ENCODE measurements at places on chromosomes 13 and 19. TPM values are rescaled to one million over a fixed set of nuclear protein-coding genes. Genes with fewer than 3 reads are reported as not detected.

Gene KLK11
- not detected for total RNA-seq

Gene ZNF575
- total RNA-seq, result 0.72 TPM

Gene ZNF681
- total RNA-seq, result 5.1 TPM

Gene LRRC4B
- 9.5 TPM for total RNA-seq

Gene FGF14
- total RNA-seq, result not detected

Gene HIPK4
- 0.09 TPM for total RNA-seq

Gene GPC6
- 0.07 TPM for total RNA-seq

Gene SDHAF1
- total RNA-seq, result 32.3 TPM

Gene SLC7A10
- total RNA-seq, result not detected

Gene RFX2
- 18.9 TPM for total RNA-seq

GRCh38 chr13:58728126-58728525, 1096.6 kb downstream of the PCDH17 start:
- no peaks in the 10 kb centered on the region for H3K36me3 ChIP-seq
- H3K27ac ChIP-seq, result no peak overlapping the region
- DNase-seq, result no peak
- H3K27me3 ChIP-seq, result no peaks in the 10 kb centered on the region

GRCh38 chr13:114110091-114110829, 22.2 kb downstream of the RASA3 start:
- DNase-seq, result no peak
- H3K27ac ChIP-seq, result no peak overlapping the region
- H3K36me3 ChIP-seq, result 0 out of 3 replicates have a peak, but pooled peaks cover 3% of the 10 kb centered on the region
- H3K27me3 ChIP-seq, result no peaks in the 10 kb centered on the region

DNA sequence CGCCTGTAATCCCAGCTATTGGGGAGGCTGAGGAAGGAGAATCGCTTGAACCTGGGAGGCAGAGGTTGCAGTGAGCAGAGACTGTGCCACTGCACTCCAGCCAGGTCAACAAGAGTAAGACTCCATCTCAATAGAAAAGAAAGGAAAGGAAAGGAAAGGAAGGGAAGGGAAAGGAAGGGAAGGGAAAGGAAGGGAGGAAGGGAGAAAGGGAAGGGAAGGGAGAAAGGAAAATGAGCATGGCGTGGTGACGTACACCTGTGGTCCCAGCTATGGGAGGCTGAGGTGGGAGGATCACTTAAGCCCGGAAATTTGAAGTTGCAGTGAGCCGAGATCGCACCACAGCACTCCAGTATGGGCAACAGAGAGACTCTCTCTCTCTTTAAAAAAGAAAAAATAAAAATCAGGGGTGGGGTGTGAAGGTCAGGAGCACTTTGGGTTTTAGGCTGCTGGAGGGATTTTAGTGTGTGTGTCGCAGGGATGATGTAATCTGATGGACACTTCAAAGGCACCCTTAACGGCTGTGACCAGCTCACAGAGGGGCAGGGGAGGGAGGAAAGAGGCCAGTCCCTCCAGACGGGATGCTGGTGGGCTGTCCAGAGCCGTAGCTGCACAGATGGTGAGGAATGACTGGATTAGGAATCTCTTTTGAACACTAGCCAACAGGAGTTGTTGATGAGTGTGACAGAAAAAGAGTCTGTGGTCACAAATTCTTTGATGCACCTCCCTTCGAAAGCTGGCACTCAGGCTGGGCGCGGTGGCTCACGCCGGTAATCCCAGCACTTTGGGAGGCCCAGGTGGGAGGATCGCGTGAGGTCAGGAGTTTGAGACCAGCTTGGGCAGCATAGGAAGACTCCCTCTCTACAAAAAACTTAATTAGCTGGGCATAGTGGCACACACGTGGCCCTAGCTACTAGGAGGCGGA, 27.6 kb downstream of the TMPRSS9 start:
- DNase-seq, result no peak
- H3K36me3 ChIP-seq, result no peaks in the 10 kb centered on the region
- H3K4me3 ChIP-seq, result no peak overlapping the region
- H3K4me1 ChIP-seq, result peaks cover 6% of the 10 kb centered on the region
- H3K27ac ChIP-seq, result no peak overlapping the region

GRCh38 chr19:8302734-8303133, 5.4 kb downstream of the CD320 start:
- peaks cover 24% of the 10 kb centered on the region for H3K4me1 ChIP-seq
- no peak overlapping the region for H3K4me3 ChIP-seq
- H3K27me3 ChIP-seq, result no peaks in the 10 kb centered on the region
- peaks cover 33% of the 10 kb centered on the region for H3K36me3 ChIP-seq

GRCh38 chr13:27008733-27009132, 162.9 kb downstream of the USP12 start:
- H3K4me1 ChIP-seq, result peaks cover 7% of the 10 kb centered on the region
- DNase-seq, result no peak
- no peak overlapping the region for H3K27ac ChIP-seq
- no peaks in the 10 kb centered on the region for H3K36me3 ChIP-seq
- H3K27me3 ChIP-seq, result peaks cover 38% of the 10 kb centered on the region
- no peak overlapping the region for H3K4me3 ChIP-seq

- no peaks in the 10 kb centered on the region for H3K27me3 ChIP-seq
- H3K27ac ChIP-seq, result peak overlapping the region; percentile 96
- peak overlapping the region; percentile 70 for H3K4me3 ChIP-seq
- peak; percentile 73 for DNase-seq
Observed at GRCh38 chr19:12885749-12886650, 1.0 kb downstream of the KLF1 start.

DNA sequence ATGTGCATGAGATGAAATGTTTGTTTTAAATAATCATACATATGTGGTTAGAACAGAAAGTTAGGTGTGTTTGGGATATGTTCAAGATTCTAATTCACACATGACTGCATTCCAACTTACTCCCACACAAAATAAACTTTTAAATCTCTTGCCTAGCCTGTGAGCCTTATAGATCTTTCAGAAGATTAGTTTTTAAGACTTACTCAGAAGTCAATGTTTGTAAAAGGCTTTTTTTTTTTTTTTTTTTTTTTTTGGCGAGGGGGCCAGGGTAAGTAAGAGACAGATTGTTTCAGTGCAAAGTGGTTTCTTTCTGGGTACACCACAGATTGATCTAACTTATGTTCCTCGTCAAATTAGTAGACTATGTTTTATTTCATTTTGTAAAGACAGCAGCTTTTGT, 39.1 kb downstream of the GPR180 start:
- H3K4me3 ChIP-seq, result no peak overlapping the region
- no peaks in the 10 kb centered on the region for H3K4me1 ChIP-seq
- no peak overlapping the region for H3K27ac ChIP-seq

- H3K27ac ChIP-seq, result no peak overlapping the region
- no peaks in the 10 kb centered on the region for H3K36me3 ChIP-seq
- no peak for DNase-seq
- H3K27me3 ChIP-seq, result no peaks in the 10 kb centered on the region
- no peaks in the 10 kb centered on the region for H3K4me1 ChIP-seq
- no peak overlapping the region for H3K4me3 ChIP-seq
Observed at GRCh38 chr13:51233117-51233826, 11.1 kb downstream of the FAM124A start.

DNA sequence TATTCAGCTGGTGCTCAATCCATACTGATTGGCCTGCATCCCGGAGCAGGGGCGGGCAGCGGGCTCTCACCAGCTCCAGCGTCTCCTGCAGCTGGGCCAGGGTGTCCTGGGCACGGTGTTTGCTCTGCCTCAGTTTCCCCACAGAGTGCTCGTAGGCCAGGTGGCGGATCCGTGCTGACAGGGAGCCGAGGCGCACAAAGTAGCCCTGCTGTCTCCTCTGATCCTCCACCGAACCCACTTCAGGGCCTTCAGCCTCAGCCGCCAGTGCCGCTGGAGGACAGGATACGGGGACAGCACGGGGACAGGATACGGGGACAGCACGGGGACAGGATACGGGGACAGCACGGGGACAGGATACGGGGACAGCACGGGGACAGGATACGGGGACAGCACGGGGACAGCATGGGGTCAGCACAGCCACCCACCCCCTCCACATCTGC, 7.3 kb upstream of the PLIN4 start:
- no peaks in the 10 kb centered on the region for H3K36me3 ChIP-seq
- H3K27me3 ChIP-seq, result no peaks in the 10 kb centered on the region
- peaks cover 40% of the 10 kb centered on the region for H3K4me1 ChIP-seq
- no peak overlapping the region for H3K27ac ChIP-seq

DNA sequence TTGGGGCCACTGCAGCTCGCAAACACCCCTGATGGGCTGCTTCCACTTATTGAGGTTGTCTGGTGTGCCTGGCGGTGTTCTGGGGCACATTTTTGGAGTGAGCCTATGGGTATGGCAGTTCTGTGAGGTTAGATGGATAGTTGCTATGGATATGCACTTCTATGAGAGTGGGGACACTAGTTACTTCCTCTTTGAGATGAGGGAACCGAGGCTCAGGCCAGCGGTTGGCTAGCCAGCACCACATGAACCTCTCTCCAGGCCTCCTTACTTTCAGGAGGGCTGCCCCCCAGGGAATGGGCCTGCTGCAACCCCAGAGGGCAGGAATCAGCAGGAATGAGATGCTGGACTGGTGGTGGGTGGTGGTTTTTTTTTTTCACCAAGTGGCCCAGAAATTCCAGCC, 13.5 kb upstream of the PRR19 start:
- no peak overlapping the region for H3K4me3 ChIP-seq
- H3K36me3 ChIP-seq, result peaks cover 69% of the 10 kb centered on the region
- peaks cover 82% of the 10 kb centered on the region for H3K4me1 ChIP-seq
- DNase-seq, result no peak
- no peak overlapping the region for H3K27ac ChIP-seq

- H3K4me1 ChIP-seq, result no peaks in the 10 kb centered on the region
- H3K27ac ChIP-seq, result no peak within 1 kb of the TSS
- peak; percentile 6 for DNase-seq
- no peaks in the 10 kb centered on the region for H3K36me3 ChIP-seq
Observed at GRCh38 chr19:19821366-19821951, at the start of gene ZNF506. Gene ZNF506, minus strand, starts transcription at chr19:19821750. Its CDS starts 147 bp downstream, at chr19:19821603.

DNA sequence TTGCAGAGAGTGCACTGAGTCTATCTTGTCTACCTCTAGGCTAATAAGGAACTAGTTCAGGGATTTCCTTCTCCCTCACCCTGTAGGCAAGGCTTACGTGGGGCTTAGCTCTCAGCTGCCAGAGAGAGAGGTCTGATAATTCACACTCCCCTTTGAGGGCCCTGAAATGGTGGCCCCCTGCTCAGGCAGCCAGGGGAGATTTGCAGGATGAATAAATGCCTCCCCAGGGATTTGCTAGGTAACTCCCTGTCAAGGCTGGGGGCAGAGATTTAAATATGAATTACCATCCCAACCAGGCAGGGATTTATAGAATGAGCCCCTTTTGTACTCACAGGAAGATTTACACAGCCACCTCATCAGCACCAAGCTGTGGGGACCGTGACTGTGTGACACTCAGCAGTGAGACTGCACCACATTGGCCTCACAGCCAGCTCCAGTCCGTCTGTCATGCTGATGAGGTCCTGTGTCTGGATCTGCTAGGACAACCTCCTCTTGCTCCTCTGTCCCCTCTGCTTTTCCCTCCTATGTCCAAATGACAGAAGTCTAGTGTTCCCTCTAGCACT, 73.4 kb downstream of the CBY2 start:
- H3K4me1 ChIP-seq, result no peaks in the 10 kb centered on the region
- H3K27me3 ChIP-seq, result peaks cover 15% of the 10 kb centered on the region
- no peaks in the 10 kb centered on the region for H3K36me3 ChIP-seq
- H3K27ac ChIP-seq, result no peak overlapping the region
- DNase-seq, result no peak

- no peaks in the 10 kb centered on the region for H3K27me3 ChIP-seq
- no peak for DNase-seq
- no peak overlapping the region for H3K4me3 ChIP-seq
- H3K4me1 ChIP-seq, result no peaks in the 10 kb centered on the region
Observed at GRCh38 chr13:30314069-30314468, 6.7 kb upstream of the KATNAL1 start.

DNA sequence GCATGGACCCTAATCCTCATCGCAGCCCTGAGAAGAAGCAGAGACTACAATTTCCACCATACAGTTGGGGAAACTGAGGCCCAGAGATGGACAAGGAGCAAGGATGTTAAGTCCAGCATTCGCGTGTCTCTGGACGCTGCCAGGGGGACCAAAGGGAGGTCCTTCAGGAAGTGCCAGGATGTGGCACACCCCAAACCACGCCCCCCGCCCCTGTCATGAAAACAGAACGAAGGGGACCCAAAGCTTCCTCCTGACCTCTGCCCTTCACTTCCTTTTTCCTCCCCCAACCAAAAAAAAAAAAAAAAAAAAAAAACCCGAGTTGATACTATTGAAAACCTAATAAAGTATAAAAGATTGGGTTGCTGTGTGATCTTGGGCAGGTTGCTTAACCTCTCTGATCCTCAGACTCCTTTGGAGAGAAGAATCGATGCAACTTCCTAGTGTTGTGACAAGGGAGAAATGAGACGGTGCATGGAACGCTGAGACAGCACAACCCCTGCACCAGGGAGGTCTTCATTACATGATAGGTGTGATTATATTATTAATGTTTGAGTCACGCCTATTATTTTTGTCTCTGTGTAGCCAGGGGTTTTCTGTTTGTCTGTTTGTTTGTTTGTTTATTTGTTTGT, 2.7 kb upstream of the ZBTB7A start:
- no peak for DNase-seq
- no peaks in the 10 kb centered on the region for H3K27me3 ChIP-seq
- no peak overlapping the region for H3K4me3 ChIP-seq

DNA sequence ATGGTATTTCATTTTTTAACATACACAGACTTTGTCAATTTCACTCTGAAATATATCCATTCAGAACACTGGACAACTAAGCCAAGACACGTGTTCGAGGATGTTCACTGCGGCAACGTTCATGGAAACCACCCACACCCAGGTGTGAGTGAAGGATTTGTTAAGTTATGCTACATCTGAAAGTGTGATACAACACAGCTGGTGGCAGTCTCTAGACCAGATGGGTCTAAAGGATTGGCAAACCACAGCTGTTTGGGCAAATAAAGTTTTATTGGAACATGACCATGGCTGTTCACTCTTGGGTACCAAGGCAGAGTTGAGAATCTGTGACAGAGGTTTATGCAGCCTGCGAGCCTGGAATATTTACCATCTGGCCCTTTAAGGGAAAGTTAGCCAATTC, 12.0 kb downstream of the SLC7A9 start:
- no peak for DNase-seq
- peaks cover 38% of the 10 kb centered on the region for H3K27me3 ChIP-seq
- no peaks in the 10 kb centered on the region for H3K4me1 ChIP-seq
- no peaks in the 10 kb centered on the region for H3K36me3 ChIP-seq
- H3K4me3 ChIP-seq, result no peak overlapping the region

All from K562 (cell line).